NCI-H510A treated with DMSO at 0.1 percent for 48 hours (cell line): ENCODE measurements at places on chromosomes 7 and 10.

DNA sequence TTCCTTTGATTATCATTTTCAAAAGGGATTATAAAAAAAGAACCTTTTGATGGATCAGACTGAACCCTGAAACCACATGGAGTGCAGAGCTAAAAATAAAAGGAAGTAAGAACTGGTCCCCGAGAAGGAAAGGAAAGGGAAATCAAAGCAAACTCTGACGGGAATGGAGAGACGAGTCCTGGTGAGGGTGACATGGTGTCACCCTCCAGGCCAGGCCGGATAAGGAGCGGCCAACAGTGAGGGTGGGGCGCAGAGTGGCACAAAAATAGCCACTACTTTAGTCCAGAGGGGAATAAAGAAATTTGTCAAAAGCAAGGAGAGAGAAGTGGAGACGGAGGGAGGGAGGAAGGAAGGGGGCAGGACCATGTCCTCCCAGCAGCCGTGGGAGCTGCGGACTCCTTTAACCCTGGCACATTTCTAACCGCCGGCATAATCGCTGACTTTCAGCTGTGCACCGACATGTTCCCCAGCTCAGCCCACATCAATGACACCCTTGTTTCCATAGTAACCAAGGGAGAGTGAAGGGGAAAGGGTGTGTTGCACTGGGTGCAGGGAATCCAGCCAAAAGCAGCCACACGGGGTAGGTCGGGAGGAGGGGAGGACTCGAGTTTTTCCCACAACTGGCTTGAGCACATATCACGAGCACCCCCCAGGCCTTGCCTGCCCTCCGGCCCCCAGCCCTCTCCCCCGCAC is 29.7 kb downstream of the TRIM8 start:
- DNase-seq = peak; percentile 25

- DNase-seq = no peak
Measured at GRCh38 chr7:67478066-67478465, 481.4 kb downstream of the TYW1 start.

DNA sequence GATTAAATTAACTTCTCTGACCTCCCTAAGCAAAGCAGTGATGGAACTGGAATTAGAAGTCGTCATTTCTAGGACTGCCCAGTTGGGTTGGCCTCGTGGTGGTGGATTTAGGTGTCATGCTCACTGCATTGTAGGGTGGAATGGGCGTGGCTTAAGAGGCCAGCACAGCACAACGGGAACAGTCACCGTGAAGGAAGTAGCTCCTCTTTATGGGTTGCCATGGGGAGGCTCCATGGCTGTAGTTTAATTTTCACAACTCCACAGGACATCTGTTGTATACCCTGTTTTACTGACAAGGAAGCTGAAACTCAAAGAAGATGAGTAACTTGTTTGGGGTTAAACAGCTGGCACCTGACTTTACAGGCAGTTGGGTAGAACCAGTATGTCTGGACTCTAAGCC is 208.3 kb downstream of the CELF2 start:
- no peak for DNase-seq

- DNase-seq = no peak
Measured at GRCh38 chr7:1548438-1548831, 7.6 kb downstream of the TMEM184A start.

DNA sequence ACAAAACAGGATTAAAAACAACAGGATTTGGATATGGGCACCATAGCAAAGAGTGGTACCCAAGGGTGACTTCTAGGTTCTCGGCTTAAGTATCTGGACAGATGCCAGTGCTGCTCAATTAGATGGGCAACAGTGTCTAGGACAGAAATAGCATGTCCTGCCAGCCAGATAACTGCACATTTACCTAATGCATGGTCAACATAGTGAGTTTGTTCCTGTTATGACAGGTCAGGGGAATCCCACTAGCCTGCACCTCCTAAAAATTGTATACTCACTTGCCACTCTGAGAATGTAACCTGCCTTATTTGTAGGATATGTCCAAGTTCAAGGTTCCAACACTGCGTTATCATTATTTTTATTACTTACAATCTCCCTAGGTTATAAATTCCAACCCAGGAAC is 471.7 kb downstream of the GRM8 start:
- DNase-seq = no peak

DNA sequence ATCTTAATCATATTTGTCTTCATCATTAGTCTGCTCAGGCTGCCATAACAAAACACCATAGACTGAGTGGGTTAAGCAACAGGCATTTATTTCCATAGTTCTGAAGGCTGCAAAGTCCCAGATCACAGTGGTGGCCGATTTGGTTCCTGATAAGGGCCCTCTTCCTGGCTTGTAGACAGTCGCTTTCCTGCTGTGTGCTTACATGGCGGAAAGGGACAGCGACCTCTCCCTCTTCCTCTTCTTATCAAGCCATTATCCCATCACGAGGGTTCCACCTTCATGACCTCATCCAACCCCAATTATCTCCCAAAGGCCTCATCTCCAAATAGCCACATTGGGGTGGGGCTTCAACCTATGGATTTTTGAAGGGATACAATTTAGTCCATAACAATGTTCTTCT is 84.0 kb downstream of the LYZL1 start:
- DNase-seq = no peak

- DNase-seq = no peak
Measured at GRCh38 chr10:130341356-130341755, 205.2 kb downstream of the GLRX3 start.

- DNase-seq = no peak
Measured at GRCh38 chr7:121456015-121456414, 59.9 kb upstream of the FAM3C start.

DNA sequence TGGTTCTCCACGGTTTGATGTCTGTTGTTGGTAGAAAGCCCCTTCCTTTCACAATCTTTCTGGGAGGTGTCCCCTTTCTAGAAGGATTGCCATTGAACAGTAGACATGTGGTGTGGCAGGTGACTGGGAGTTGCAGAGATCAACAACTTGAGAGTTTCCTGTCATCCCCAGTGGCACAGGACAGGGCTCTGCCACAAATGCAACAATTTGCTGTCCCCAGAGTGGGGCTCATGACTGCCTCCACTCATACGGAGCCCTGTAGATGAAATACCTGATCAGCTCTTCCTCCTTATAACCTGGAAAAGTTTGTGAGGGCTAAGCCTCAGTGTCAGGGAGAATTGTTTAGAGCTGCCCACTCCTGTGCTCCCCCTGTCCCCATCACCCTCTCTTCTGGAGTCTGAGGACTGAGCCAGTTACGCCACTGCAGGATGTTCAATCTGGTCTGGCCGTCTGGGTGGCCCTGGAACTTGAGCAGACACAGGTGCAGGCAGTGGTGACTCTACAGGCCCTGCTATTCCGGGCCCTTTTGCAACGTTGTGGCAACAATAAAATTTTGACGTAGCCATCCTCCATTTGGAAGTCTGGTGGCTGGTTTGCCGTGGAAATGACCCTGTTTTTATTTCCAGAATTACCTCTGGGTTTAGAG is 6.5 kb downstream of the DBNL start:
- no peak for DNase-seq

GRCh38 chr7:93715234-93715633 is 140.7 kb upstream of the CALCR start:
- DNase-seq = no peak

DNA sequence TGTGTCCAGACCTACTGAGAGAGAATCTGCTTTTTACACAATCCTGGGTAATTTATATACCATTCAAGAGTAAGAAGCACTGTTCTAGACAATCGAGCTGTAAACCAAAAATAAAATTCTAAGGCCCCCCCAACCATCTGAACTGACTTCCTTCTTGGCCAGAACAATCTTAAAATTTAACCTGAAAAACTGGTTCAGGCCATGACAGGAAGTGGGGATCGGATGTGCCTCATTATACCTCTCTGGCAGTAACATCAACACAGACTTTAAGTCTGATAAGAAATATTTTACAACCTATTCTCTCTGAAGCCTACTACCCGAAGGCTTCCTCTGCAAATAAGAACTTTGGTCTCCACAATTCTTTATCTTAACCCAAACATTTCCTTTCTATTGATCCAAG is 75.2 kb upstream of the KIF5B start:
- no peak for DNase-seq

GRCh38 chr10:84214612-84215235 is 10.6 kb downstream of the LRIT2 start:
- DNase-seq = no peak
